ENCODE measurements at places on chromosomes 7 and 10. TPM values are rescaled to one million over a fixed set of nuclear protein-coding genes. Genes with fewer than 3 reads are reported as not detected.

GRCh38 chr7:69256634-69257081 lies 341.6 kb upstream of the AUTS2 start:
- no peak for DNase-seq

- DNase-seq, result no peak
Observed at GRCh38 chr7:3232228-3232627, 68.8 kb upstream of the SDK1 start.

The FAM3C gene
- total RNA-seq, result 41.0 TPM

- peak; percentile 5 for DNase-seq
Observed at GRCh38 chr10:78316451-78316931, 282.8 kb downstream of the RPS24 start.

GRCh38 chr7:37289367-37289766 lies 159.3 kb downstream of the ELMO1 start:
- DNase-seq, result no peak

GRCh38 chr10:120097766-120098165 lies 205.2 kb downstream of the SEC23IP start:
- no peak for DNase-seq

GRCh38 chr10:18423058-18423637 lies 228.2 kb downstream of the NSUN6 start:
- DNase-seq, result no peak

GRCh38 chr7:49703881-49704280 lies 69.6 kb upstream of the VWC2 start:
- no peak for DNase-seq

DNA sequence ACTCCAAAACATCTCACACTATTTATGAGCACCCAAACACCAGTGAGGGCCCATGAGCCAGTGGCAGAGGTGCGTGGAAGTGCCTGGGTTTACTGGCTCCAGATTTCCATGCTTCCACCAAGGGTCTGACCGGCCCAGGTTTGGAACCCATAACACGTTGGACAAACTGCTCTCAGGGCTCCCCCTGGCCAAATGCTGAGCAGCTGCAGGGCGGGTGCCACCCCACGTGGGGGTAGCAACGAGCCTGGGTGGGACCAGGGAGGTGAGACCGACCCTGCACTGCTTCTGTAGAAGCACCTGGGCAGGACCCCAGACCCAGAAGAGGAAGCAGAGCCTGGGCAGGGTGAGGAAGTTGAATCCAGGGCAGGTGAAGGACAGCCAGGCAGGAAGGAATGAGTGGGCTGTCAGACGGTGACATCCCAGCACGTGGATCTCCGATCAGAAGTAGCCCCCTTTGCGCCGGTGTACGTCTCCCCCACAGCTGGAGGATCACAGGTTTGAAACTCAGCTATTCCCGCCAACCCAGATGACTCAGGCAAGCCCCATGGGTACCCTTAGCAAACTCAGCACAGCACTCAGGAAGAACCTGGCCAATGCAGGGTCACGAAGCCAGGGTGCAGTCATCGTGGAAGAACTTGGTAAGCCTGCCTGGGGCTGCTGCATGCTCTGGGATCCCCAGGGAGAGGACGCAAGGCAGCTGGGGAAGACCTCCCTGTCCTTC lies 100.4 kb upstream of the DDC start:
- no peak for DNase-seq

The ITIH5 gene
- total RNA-seq, result not detected

- no peak for DNase-seq
Observed at GRCh38 chr10:47159361-47160260, 140.4 kb upstream of the GDF10 start.

DNA sequence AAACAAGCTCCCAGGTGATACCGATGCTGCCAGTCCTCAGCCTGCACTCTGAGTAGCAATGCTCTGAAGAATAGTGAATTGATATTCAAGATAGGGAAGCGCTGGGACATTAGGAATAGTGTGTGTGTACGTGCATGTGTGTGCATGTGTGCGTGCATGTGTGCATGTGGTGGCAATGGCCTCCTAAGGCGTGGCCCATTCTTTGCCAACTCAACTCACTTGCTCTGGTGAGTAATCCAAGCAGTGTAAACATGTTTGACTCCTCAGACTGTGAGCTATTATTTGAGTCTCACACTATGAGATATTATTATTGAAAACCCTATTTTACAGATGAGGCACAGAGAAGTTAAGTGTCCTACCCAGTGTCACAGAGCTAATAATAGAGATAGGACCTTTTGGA lies 186.6 kb downstream of the RAB11FIP2 start:
- no peak for DNase-seq

The OR6V1 gene
- total RNA-seq, result not detected

The TFR2 gene
- 8.8 TPM for total RNA-seq

DNA sequence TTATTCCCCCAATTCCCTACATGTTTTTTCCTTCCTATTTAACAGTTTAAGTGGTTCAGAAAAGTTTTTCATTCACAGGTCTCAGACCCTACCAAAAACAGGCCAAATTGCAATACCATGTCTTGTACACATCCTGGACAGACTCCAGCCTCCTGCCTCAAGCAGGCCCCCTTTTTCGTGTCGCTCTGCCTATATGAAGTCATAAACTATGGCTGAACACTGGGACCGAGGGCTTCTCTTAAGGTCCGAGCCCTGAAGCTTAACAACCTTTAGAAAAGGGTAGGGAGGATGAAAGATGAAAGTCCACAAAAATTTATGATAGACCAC lies 1.4 kb downstream of the FBXW4 start:
- no peak for DNase-seq

GRCh38 chr10:11253385-11254002 lies 235.8 kb downstream of the CELF2 start:
- DNase-seq, result no peak

The IGFBP3 gene
- 13.2 TPM for total RNA-seq

DNA sequence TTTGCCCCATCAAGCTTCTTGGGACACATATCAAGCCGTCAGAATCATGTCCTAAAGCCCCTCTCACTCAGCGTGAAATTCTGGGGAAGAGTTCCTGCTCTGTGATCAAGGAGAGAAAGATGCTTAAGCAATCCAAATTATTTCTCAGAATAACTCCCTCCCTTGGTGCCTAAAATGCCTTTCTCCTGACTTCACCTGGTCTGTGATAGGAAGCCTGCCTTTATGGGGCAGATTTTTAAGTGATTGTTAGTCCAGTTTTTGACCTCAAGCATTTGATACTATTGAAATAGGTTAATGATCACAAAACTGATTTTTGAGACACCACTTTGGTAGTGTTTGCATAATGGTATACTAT lies 76.4 kb upstream of the MAGI2 start:
- no peak for DNase-seq

GRCh38 chr10:126242397-126243260 lies 145.6 kb downstream of the ADAM12 start:
- no peak for DNase-seq

- DNase-seq, result no peak
Observed at GRCh38 chr7:135558881-135559280, 1.2 kb downstream of the NUP205 start.

The SCD gene
- 202 TPM for total RNA-seq

GRCh38 chr7:155862123-155862892 lies 50.0 kb upstream of the SHH start:
- peak; percentile 14 for DNase-seq

- no peak for DNase-seq
Observed at GRCh38 chr7:27141137-27141922, 2.2 kb downstream of the HOXA5 start.

DNA sequence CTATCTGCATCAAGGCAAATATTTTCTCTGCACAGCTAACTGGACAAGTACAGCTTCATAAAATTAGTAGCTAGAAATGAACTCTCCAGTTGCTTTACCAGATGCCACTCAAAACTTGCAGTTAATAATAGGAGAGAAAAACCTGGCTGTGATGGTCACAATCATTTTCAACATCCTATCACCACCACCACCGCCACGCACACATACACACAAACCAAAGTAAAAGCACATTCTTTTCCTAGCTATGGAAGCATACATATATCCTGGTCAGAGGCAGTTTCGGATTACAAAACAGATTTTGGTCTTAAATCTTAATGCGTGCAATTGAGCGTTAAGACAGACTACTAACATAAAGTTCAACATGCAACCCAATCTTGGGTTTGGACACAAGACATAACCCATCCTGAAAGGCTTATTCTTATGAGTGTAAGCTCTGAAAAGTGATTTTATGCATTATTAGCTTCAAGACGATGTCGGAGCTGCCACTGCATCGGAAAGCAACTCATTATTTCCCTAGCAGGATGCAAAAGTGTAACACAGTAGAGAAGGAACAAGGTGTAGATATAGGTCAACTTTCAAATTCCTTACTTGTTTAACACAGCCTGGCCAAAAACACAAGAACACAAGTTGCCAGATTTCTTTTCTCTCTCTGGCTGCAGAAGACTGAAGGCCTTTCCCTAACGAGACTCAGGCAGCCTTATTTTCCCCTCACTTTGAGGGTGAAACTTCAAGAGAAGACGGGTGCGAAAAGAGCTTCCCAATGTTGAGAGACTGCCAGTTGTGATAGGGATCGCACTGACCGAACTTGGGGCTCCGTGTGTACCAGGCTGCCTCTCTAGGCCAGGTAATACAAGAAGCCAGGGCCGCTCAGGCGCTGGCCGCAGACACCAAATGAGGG lies 1.2 kb downstream of the CACUL1 start:
- no peak for DNase-seq

The SRRT gene
- total RNA-seq, result 202 TPM

The GPR26 gene
- total RNA-seq, result not detected

- DNase-seq, result no peak
Observed at GRCh38 chr7:155346285-155346684, 48.6 kb downstream of the INSIG1 start.

- DNase-seq, result no peak
Observed at GRCh38 chr7:149478754-149479153, 17.9 kb upstream of the ZNF777 start.

- DNase-seq, result no peak
Observed at GRCh38 chr10:73888514-73888913, 14.2 kb upstream of the CAMK2G start.

The FRMD4A gene
- total RNA-seq, result 0.35 TPM

GRCh38 chr7:94418851-94419250 lies 24.2 kb downstream of the COL1A2 start:
- no peak for DNase-seq

DNA sequence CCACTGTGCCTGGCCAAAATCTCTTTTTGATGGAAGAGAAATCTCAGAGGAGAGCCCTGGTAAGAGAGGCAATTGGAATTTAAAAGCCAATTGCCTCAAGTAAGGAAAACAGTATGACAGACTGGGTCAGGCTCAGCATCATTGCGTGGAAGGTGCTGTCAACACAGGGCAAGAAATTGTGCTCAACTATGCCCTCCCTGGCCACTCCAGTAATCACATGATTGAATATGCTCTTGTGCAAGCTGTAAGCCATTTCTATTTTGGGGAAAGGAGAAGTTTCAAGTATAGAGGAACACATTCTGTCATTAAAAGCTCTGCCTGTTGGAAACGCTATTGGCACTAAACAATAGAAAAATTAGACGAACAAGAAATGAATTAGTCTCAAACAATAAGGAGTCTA lies 1127.7 kb downstream of the REEP3 start:
- DNase-seq, result no peak

The MALRD1 gene
- total RNA-seq, result not detected

The MLXIPL gene
- not detected for total RNA-seq

The MMD2 gene
- not detected for total RNA-seq

The CFAP70 gene
- total RNA-seq, result 0.70 TPM

The HOXA2 gene
- total RNA-seq, result not detected

The NUTM2B gene
- 1.6 TPM for total RNA-seq

DNA sequence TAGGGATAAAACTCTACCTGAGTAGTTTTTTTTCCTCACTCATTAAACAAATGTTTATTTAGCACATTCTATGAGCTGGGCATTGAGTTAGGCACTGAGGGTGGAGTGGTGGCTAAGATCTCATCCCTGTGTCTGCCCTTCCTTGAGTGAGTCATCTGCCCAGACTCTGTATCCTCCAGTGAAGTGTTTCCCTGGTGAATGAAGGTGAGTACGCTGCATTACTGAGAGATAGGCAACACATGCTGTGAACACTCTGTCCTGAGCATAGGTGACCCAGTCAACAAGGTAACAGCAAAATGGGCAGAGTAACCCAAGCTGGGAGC lies 5.8 kb downstream of the PITX3 start:
- DNase-seq, result no peak

The TACC2 gene
- total RNA-seq, result not detected

DNA sequence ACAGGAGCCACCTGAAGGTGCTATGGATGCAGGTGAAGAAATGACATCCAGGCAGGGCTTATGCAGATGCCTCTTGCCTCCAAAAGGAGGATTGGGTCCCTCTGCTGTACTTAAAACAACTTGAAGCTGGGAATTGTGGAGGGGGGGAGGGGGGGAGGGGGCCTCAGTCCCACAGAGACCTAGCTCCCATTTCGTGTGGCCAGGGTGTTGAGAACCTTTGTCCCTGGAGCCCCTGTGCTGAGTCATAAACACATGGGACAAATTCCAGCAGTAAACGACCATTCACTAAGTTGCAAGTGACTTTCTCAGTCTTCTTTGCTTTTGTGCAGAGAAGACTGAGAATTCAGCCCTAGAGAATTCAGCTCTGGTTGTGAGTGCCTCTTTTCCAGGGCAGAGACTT lies 96.5 kb upstream of the PODXL start:
- DNase-seq, result no peak

DNA sequence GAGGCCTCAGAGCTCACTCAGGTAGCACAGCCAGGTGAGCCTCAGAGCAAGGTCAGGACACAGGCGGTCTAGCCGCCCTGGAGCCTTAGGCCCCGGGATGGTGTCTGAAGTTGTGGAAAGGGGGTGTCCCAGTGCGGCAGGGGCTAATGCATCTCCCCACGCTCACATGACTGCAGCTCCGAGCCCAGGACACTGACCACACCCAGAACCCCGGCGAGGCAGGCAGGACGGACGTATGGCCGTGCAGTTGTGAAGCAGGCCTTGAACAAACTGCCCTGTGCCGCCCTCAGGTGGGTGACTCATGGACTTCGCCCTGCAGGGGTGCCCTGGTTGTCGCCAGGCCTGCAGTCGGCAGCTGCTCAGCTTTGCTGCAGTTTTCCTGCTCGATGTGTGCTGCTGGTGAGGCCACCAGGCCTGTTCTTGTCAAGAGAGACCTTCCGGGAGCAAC lies 5.0 kb upstream of the PRKAR1B start:
- no peak for DNase-seq

The GPR15LG gene
- total RNA-seq, result not detected

The SLC13A1 gene
- not detected for total RNA-seq

- DNase-seq, result no peak
Observed at GRCh38 chr7:117248829-117249228, 74.0 kb downstream of the WNT2 start.

The STEAP2 gene
- 0.05 TPM for total RNA-seq

The PSMA2 gene
- 133 TPM for total RNA-seq

- DNase-seq, result no peak
Observed at GRCh38 chr7:25802473-25802872, 349.5 kb upstream of the NFE2L3 start.

The MYL7 gene
- not detected for total RNA-seq

GRCh38 chr10:131944976-131945695 lies 36.6 kb downstream of the BNIP3 start:
- no peak for DNase-seq

The GHRHR gene
- total RNA-seq, result not detected

Data from activated CD4-positive, alpha-beta memory T cell treated with anti-CD3 and anti-CD28 coated beads, Interleukin-2, amount 10 ng/mL, durations not matched to agents 7 days and 5 days (primary cell).